Stimulated activated CD4-positive, alpha-beta T cell treated with anti-CD3 and anti-CD28 coated beads, Interleukin-12 subunit alpha, Interleukin-12 subunit beta, amount 100 ng/mL, for 4 hours (primary cell): ENCODE measurements at places on chromosomes 13 and 19.

DNA sequence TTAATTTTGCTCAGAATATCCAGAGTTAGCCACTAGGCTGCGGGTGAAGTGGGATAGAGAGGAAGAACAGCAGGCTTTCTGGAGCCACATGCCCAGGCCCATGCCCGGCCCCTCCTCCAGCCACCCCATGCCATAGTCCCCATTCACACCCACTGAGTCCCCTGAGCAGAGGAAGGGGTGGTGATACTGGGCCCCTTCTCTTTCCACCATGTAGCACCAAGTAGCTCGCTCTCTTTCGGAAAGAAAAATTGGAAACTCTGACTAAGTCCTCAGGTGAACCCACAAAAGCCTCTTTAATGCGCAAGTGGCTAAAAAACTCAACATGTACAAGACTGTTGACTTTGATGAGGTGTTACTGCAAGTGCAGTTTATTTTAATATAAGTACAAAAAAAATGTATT is 76.7 kb upstream of the GPR183 start:
- no peak for DNase-seq

DNA sequence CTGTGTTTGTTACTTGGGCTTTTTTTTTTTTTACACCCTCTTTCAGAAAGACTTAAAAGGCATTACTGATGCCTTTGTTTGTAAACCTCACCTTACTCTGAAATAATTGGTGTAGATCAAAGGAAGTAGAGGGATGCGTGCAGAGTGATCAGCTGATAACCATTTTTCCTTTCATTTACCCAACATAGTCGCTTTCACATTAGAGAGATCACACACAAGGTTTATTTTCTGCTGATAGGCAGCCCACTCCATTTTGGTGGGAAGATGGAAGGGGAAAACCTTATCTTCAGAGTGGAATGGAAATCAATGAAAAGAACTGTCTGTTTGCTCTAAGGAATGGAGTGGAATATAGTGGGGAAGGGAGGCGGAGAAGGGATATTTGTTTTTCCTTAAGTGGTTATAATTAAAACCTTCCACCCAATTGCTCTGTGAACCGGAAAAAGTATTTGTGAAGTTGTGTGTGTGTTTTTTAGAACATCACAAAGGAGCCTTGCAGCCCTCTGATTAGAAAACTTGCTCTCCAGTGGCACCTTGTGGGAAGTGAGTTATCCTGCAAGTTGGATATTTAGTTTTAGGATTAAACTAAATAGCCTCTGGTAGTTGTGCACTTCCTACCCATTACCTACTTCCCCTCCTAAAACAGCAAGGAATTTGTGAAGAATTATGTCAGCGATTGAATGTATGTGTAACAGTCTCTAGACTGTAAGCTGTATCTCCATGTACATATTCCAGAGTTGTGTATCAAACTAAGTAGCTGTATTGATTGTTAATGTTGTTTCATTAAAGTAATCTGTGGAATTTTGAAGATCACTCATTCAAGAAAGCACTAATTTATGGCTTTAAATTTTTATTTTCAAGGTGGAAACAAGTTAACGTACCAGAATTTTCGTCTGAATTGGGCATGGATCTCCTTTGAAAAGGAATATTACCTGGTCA is 76.8 kb downstream of the FREM2 start:
- no peak for DNase-seq

DNA sequence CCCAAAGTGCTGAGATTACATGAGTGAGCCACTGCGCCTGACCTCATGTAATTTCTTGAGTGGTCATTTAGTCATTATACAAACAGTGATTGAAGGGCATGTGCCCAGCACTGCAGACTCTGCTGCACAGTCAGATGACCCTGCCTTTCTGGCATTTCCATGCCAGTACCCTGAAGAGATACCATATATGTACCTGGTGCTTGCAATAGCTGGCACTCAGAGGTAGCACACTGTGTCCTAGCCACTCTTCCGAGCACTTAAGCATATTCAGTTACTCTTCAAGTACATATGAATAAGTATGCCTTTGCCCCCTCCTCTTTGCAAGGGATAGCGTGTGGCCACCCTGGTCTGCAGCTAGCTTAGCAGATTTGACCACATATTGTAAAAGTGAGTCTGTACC is 15.5 kb downstream of the STX10 start:
- no peak for DNase-seq

DNA sequence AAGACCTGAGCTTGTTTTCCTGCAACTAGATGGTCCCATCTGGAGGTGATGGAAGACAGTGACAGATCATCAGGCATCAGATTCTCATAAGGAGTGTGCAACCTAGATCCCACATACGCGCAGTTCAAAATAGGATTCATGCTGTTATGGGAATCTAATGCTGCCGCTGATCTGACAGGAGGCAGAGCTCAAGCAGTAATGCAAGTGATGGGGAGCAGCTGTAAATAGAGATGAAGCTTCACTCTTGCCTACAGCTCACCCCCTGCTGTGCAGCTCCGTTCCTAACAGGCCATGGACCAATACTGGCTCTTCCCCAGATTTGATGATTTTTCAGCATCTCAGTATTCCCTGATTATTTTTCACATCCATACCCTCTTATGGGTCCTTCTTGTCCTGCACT is 208.4 kb upstream of the RXFP2 start:
- DNase-seq, result no peak

- no peak for DNase-seq
These were observed 17.0 kb downstream of the DOCK9 start for GRCh38 chr13:98960606-98961502.
